Lung (tissue), 17 donors: ENCODE measurements at places on chromosomes 16 and 17. TPM values are rescaled to one million over a fixed set of nuclear protein-coding genes. Genes with fewer than 3 reads are reported as not detected.

KRTAP16-1 gene
- not detected for polyA plus RNA-seq

MYO1D gene
- 49.7 TPM for polyA plus RNA-seq

PTX4 gene
- 0.02 TPM for polyA plus RNA-seq

CNGB1 gene
- 0.21 TPM for polyA plus RNA-seq

XYLT1 gene
- polyA plus RNA-seq = 3.7 TPM

IKZF3 gene
- polyA plus RNA-seq = 1.4 TPM

PRSS8 gene
- polyA plus RNA-seq = 95.3 TPM

SEPTIN12 gene
- not detected for polyA plus RNA-seq

EMC8 gene
- 10.5 TPM for polyA plus RNA-seq

AOC3 gene
- polyA plus RNA-seq = 50.0 TPM

DOC2B gene
- polyA plus RNA-seq = 3.0 TPM

EXOSC6 gene
- polyA plus RNA-seq = 7.1 TPM

TMEM114 gene
- polyA plus RNA-seq = not detected

FOXJ1 gene
- 34.5 TPM for polyA plus RNA-seq

NRN1L gene
- 5.0 TPM for polyA plus RNA-seq

ITGAL gene
- 32.8 TPM for polyA plus RNA-seq

ZP2 gene
- polyA plus RNA-seq = not detected

TCAP gene
- 1.2 TPM for polyA plus RNA-seq

SRCIN1 gene
- 1.5 TPM for polyA plus RNA-seq

CCL8 gene
- polyA plus RNA-seq = 7.6 TPM

RAC3 gene
- 8.0 TPM for polyA plus RNA-seq

PRR15L gene
- polyA plus RNA-seq = 64.2 TPM

DUS1L gene
- 82.8 TPM for polyA plus RNA-seq

KRT28 gene
- polyA plus RNA-seq = not detected

CYBA gene
- polyA plus RNA-seq = 879 TPM

DHX58 gene
- polyA plus RNA-seq = 35.1 TPM

HOXB6 gene
- polyA plus RNA-seq = 5.3 TPM

SHBG gene
- 0.16 TPM for polyA plus RNA-seq

C17orf113 gene
- polyA plus RNA-seq = 0.38 TPM

SPATA33 gene
- polyA plus RNA-seq = 5.4 TPM

TEN1 gene
- 33.5 TPM for polyA plus RNA-seq

C16orf46 gene
- polyA plus RNA-seq = 1.0 TPM

CACNA1G gene
- polyA plus RNA-seq = 0.18 TPM

ZG16 gene
- 0.01 TPM for polyA plus RNA-seq

MYOCD gene
- 0.96 TPM for polyA plus RNA-seq

CLEC18C gene
- 0.09 TPM for polyA plus RNA-seq

GPR139 gene
- polyA plus RNA-seq = not detected

NOG gene
- polyA plus RNA-seq = 0.56 TPM

CCR7 gene
- polyA plus RNA-seq = 2.1 TPM

YWHAE gene
- 390 TPM for polyA plus RNA-seq

SLC25A19 gene
- 22.2 TPM for polyA plus RNA-seq

CEP20 gene
- 22.9 TPM for polyA plus RNA-seq

TBC1D3K gene
- polyA plus RNA-seq = not detected

PITPNM3 gene
- 6.8 TPM for polyA plus RNA-seq

GPR142 gene
- not detected for polyA plus RNA-seq

GRAP gene
- 14.3 TPM for polyA plus RNA-seq

NHERF2 gene
- polyA plus RNA-seq = 192 TPM

MYH13 gene
- polyA plus RNA-seq = 0.02 TPM

RNF40 gene
- 80.4 TPM for polyA plus RNA-seq

KRTAP3-2 gene
- not detected for polyA plus RNA-seq

KIF18B gene
- 0.87 TPM for polyA plus RNA-seq
